ENCODE measurements at places on chromosomes 11 and 22.

GRCh38 chr11:15095736-15096228, 18.9 kb upstream of the INSC start:
- no peak for DNase-seq

GRCh38 chr11:105164208-105164607, 24.6 kb upstream of the CARD18 start:
- no peak for DNase-seq

- DNase-seq: no peak
These were observed 71.1 kb downstream of the RTL6 start for GRCh38 chr22:44426981-44427380.

- no peak for DNase-seq
These were observed 40.4 kb downstream of the PISD start for GRCh38 chr22:31621507-31622124.

DNA sequence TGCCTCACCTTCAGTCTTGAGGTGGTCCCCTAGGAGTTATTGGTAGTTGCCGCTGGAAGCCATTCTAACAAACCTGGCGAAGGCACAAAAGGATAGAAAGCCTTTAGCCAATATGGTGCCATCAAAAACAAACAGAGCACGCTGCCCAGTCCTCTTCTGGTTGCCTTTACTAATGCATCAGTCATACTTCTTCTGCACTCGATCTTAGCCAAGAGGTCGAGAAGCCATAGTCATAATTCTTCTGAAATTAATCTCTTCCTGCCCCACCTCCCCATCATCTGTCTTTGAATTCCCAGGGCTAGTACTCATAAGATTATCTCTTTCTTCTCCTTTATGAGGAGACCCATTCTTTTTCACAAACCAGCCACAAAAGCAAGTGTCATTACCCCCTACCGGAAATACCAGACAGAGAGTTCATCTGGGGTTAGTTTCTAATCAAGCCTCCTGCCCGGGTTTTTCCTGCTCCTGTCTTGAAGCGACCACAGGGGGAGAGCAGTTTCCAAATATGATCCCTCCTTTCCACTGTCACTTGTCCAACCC, 21.4 kb upstream of the EHF start:
- DNase-seq: no peak

GRCh38 chr11:72760539-72761405, 8.6 kb upstream of the ARAP1 start:
- no peak for DNase-seq

DNA sequence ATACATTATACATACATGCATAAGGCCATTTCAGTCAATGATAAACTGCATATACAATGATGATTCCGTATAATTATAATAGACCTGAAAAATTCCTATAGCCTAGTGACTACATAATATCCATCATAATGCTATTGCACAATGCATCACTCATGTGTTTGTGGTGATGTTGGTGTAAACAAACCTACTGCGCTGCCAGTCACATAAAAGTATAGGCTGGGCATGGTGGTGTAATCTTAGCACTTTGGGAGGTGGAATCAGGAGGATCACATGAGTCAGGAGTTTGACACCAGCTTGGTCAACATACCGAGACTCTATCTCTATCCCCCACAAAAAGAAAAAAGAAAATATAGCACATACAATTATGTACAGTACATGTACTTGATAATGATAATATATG, 163.7 kb upstream of the DDI1 start:
- DNase-seq: no peak

- peak; percentile 83 for DNase-seq
These were observed at the start of gene VPS37C for GRCh38 chr11:61161190-61162091. VPS37C (minus strand) TSS chr11:61161426; CDS start chr11:61138829, 22,597 bp downstream.

GRCh38 chr11:33544593-33545373, 155.8 kb downstream of the C11orf91 start:
- DNase-seq: no peak

- DNase-seq: no peak
These were observed 82.9 kb upstream of the SEZ6L start for GRCh38 chr22:26086359-26086758.

DNA sequence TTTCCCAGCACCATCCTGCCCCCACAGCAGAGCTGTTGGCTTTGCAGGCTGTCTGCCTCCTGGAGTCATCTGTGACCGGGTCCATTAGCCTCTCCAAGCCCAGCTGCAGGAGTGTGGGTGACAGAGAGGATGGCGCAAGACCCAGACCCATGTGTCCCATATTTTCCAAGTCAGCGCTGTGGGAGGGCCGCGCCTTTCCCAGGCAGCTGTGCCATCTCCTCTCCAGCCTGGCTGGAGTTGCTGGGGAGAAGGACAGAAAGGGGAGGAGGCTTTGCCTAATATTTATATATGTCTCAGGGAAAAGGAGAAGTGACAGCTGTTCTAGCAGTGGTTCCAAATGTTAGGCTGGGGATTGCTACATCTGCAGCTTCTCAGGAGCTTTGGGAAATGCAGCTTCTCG, 15.7 kb downstream of the DTX4 start:
- no peak for DNase-seq

DNA sequence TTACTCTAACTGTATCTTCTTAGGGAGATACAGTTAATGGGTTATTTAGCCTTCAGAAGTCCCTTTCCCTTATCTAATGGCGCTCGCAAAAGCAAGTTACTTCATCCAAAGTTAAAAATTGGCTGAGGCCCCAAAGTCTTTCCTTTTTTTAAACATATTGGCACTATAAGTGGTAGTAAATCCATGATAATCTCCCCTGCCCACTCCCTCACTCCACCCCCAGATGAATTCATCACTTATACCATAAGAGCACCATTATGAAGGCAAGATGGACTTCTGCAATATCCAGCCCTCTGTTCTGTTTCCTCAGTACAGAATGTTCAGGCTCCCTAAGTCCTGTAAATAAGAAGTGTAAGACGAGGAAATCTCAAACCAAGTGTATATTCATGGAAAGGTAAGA, 37.7 kb downstream of the CHKA start:
- DNase-seq: no peak

- no peak for DNase-seq
These were observed 883.5 kb downstream of the OPCML start for GRCh38 chr11:132648851-132649250.

DNA sequence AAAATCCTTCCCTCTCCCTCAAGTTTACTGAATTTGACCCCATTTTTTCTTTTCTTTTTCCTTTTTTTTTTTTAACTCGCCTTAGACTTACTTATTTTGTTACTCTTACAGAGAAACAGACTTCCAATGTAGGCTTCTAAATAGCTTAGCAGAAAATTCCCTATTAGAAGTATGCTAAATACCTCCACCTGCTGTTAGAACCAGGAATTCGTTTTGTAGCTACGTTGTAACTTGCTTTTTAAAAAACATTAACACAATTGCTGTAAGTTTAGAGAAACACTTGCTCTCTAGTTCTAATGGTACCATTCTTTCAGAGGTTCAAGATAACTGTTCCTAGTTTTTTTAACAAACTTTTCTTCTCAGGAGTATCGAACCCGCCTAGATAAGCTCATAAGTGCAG, 324.2 kb downstream of the DCDC1 start:
- no peak for DNase-seq

DNA sequence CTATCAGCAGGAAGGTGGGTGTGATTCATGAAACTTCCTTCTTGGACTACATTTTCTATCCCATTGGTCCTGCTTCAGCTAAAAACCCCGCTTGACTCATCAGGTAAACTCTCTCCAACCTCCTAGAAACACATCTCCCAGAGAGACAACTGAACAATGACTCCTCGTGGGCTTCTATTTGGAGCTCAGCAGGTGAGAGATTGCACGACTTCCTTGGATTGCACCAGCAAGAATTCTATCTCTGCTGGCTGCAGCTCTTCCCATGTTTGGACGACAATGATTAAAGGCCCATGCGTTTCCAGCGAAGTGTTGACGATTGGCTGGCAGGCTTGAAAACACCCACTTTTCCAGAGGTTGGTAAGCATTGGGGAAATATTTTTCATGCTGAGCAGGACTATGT, 216.1 kb upstream of the NTM start:
- no peak for DNase-seq

- DNase-seq: no peak
These were observed 9.0 kb upstream of the CDC42EP2 start for GRCh38 chr11:65305501-65306268.

DNA sequence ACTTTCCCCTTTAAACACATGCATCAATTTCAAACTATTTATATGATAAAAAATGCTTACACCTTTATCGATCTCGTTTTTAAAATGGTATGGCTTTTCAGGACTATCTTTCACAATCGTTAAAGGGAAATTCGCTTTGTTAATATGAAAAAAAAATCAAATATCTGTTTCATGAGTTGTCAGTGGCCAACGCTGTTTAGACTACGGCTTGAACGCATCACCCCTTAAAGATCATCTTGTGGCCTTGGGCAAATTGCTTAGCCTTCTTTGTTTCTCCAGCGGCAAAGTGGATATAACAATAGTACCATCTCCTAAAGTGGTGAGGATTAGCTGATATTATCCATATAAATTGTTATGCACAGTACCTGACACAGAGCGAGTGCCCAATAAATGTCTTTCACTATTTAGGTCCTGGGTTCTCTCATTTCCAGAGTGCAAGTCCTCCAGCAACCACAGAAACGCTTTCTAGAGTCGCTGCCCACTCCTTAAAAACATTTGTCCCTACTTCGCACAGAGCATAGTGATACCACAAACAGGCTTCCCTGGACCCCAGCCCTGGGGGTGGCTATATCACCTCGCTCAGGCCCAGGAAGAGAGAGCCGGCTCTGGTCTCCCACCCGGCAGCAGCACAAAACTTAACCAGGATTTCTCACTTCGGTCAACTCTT, 904 bp downstream of the SLC35F2 start:
- DNase-seq: no peak

DNA sequence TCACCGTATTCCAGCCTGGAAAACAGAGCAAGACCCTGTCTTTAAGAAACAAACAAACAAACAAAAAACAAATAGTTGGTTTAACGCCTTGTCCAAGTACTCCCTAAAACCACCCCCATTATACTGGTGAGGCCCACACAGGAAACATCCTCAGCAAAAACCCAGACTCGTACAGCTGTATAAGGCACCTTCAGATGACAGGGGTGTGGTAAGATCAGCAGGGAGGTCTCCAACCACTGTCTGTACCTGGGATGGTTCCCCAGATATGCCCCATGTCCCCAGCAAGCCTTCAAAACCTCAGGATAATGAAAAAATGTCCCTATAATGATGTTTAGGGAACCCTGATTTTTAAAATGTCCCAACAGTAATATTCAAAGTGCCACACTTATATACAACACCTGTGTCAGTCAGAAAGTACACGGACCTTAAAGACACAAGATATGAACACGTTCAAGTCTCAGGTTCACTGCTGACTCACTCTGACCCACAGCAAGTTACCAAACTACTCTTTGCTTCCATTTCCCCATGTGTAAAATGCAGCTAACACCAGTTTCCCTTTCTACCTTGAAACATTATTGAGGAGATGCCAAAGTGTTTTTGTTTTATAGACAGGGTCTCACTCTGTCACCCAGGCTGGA, 9.3 kb downstream of the SF3A1 start:
- no peak for DNase-seq

DNA sequence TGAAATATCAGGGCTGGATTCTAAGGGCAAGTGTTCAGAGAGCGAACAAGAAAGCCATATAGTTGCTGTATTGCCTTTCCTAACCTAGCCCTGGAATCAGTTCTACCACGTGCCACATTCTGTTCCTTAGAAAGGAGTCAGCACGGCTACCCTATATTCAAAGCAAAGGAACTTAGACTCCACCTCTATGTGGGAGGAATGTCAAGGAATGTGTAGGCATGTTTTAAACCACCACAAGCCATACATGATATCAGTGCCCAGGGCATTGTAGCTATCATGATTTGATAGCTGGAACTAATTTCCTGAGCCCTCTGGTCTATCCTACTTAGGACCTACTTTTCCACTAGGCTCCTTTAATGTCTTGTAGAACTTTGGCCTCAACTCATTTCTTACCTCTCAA, 2.5 kb upstream of the EIF4ENIF1 start:
- no peak for DNase-seq

DNA sequence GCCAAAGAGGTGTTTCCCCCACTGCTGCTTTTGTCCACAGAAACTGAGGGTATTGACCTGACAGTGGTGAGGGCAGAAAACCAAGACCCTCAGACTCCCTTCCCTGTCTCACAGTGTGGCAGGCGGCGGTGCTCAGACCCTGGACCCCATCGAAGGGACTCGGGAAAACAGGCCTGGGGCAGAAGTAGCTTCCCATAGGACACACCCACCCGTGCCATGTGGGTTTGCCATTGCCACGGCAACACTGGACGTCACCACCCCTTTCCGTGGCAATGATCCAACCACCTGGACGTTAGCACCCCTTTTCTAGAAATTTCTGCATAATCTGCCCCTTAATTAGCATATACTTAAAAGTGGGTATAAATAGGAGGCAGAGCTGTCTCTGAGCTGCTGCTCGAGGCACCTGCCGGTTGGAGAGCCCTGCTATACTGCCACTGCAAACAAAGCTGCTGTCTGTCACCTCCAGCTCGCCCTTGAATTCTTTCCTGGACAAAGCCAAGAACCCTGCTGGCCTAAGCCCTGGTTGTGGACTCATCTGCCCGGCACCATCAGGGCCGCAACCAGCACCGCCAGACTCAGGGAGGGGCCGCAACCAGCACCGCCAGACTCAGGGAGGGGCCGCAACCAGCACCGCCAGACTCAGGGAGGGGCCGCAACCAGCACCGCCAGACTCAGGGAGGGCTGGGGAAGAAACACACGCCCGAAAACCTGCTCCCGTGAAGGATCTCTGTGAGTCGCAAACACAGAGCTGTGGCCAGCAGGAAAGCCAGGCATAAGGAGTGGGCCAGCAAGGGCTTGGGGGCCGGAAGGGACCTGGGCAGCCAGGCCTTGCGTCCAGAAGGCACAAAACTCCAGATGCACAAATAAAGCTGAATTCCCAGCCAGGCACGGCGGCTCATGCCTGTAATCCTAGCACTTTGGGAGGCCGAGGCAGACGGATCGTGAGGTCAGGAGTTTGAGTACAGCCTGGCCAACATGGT, 10.4 kb downstream of the MLC1 start:
- DNase-seq: no peak

DNA sequence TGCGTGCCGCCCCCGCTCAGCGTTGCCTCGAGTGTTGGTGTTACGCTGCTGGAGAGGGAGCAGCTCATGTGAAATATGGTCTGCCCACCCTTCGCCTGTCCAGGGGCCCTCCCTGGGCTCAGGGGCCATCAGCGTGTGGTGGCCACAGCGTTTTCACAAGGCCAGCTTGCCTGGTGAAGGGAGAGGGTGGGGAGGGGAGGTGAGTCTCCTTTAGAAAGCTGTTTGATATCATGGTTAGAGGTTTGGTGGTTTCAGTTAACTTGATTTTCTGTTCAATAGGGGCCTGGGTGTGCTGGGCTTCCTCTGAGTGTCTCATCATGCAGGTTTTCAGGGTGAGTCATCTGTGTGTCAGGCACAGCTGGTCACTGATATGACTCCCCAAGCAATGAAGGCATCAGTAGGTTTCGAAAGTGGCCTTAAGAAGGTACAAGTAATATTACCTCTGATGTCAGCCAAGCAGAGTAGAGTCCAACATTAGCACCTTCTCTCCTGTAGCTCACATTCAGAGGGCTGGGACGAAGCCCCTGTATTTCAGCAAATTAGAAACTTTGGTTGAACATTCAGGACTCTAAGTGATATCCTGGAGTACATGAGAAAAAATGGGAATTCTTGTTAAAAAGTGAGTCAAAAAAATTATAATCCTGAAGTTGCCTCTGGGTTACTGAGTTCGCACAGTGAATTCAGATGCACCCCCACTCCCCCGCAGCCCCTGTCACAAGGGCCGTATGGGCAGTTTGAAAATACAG, 172.5 kb downstream of the TBC1D22A start:
- DNase-seq: no peak
